Gastroesophageal sphincter (tissue), 4 donors: ENCODE measurements at places on chromosomes 7 and 10. TPM values are rescaled to one million over a fixed set of nuclear protein-coding genes. Genes with fewer than 3 reads are reported as not detected.

DNA sequence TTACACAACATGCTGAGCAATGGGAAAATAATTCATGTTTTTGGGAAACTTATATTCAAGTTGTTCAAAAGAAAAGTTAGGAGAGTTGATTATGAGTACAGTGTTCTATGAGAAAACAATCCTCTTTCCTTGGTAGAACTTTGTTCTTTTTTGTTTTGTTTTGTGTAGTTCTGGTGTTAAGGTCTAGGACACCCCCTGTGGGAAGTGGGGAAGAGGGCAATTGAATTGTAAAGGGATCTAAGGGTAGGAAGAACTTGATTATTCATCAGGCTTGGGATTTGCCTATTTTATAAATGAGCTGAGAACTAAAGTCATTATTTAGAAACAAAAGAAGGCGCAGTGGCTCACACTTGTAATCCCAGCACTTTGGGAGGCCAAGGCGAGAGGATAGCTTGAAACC is 25.9 kb upstream of the CDK13 start:
- ATAC-seq: no peak

GRCh38 chr10:21076381-21076780 is 179.3 kb upstream of the NEBL start:
- no peak for ATAC-seq

DNA sequence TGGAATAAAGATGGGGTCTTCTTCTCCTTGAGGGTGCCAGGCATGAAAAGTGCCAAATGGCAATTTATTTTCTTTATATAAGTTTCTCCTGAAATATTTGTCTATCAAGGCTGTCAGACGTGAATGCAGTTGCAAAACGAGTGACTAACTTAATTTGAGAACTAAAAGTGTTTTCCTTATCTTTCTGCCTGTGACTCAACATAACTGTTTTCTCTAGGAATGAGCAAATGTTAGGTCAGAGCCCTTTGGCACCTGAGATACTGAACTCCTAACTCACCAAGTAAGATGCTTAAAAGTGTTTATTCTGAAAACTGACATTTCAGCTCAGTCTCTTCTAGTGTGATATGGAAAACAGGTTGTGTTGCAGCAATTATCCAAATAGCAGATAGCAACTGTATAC is 197.0 kb downstream of the STK31 start:
- no peak for ATAC-seq

- no peak for ATAC-seq
Observed at GRCh38 chr10:130018265-130018664, 54.2 kb upstream of the EBF3 start.

GRCh38 chr10:92901819-92902251 is 53.5 kb downstream of the EXOC6 start:
- no peak for ATAC-seq

- peak; percentile 10 for ATAC-seq
Observed at GRCh38 chr10:30818010-30818660, 188.6 kb upstream of the LYZL2 start.

- ATAC-seq: peak; percentile 82
Observed at GRCh38 chr7:47239931-47240421, 341.9 kb downstream of the TNS3 start.

GRCh38 chr10:44477046-44477425 is 92.1 kb upstream of the CXCL12 start:
- ATAC-seq: no peak

DNA sequence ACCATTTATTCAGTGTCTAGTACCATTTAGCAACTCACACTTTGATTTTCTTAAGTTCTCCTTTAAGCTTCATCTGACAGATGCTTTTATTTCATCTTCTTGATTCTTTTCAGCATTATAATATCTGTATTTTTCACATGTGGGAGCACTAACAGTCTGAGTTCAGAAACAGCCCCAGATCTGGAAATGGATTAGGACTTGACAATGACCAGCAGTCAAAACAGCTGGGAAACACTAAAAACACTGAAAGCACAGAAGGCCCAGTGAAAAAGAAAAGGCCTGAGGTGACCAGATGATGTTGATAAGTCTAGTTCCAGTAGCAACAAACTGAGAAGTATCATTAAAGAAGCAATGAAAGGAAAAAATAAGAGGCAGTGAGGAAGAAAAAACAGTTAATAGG is 304.7 kb upstream of the MYO3A start:
- no peak for ATAC-seq

DNA sequence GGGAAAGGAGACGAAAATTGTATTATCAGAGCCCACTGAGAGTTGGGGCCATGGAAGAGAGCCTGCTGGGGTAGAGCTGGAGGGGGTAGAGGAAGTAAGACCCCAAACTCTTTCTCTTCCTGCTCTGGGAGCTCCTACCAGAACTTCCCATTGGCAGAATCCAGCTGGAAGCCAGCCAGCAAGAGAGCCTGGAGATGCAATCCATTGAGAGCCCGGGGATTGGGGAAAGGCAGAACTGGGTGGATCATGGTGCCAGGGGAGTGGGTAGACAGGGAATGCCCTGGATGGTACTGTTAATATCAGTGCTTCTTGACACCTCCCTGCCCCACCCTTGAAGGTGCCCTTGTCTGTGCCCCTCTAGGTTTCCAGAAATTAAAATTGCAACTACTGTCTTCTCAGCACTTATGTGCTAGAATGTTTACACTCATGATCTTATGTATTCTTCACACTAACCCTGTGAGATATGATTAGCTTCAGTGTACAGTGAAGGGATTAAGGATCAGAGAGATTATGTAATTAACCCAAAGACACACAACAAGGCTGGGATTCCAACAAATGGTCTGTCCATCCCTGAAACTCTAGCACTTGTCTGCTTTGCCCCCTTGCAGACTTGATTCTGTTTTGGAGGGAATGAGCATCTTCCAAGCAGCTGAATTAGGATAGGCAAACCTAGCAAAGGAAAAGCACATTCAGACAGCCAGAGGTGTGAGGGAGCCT is 154.1 kb downstream of the C10orf105 start:
- ATAC-seq: no peak

- ATAC-seq: peak; percentile 92
Observed at GRCh38 chr10:97612386-97612785, 20.9 kb downstream of the MORN4 start.

DNA sequence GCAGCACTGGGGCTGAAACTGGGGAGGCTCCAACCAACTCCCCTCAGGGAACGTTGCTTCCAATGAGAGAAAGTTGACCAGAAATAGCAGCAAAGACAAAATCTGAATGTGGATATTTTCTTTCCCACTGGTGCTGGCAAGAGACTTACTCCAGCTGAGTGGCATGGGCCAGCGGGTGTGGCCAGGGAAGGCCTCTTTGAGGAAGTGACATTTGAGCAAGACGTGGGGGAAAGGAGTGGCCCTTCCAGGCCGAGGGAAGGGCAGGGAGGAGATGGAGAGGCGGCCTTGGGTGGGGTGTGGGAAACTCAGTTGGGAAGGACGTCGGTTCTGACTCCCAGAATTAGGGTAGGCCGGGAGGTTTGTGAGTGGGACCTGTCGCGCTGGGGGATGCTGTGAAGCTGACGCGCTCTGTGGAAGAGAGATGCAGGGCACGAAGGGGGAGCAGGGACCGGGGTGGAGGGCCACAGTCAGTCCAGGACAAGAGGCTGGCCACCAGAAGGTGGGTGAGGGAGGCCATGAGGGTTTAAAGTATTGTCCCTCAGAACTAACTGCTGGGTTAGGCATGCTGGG is 96.7 kb upstream of the IKZF1 start:
- ATAC-seq: no peak

- ATAC-seq: peak; percentile 39
Observed at GRCh38 chr10:102449321-102450123, 1.8 kb downstream of the C10orf95 start.

GRCh38 chr7:31023877-31024276 is 28.2 kb upstream of the ADCYAP1R1 start:
- ATAC-seq: no peak

DNA sequence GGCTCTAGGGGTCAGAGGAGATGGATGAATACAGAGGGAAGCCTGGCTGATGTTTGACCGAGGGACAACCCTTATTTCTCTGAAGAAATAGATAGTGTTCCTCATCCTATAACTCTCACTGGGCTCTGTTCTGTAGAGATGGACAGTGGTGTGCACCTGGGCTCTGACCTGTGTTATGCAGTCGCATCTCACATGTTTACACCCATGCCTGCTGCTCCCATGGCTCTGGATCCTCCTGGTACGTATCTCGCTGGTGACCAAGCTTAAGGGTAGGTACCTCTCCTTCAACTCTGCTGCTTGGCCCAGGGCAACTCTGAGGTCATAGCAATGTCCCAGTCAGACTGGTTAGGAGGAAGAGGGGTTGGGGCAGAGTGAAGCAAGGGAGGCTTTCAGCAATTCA is 42.8 kb downstream of the ADRA2A start:
- ATAC-seq: no peak

The MAT1A gene
- total RNA-seq: not detected

The ADCK2 gene
- 29.6 TPM for total RNA-seq

The MYH16 gene
- not detected for total RNA-seq

The EGFR gene
- total RNA-seq: 85.7 TPM

The VSTM4 gene
- 25.1 TPM for total RNA-seq

The SPDYE5 gene
- total RNA-seq: not detected
